ENCODE measurements at places on chromosomes 6 and 20. TPM values are rescaled to one million over a fixed set of nuclear protein-coding genes. Genes with fewer than 3 reads are reported as not detected.

DNA sequence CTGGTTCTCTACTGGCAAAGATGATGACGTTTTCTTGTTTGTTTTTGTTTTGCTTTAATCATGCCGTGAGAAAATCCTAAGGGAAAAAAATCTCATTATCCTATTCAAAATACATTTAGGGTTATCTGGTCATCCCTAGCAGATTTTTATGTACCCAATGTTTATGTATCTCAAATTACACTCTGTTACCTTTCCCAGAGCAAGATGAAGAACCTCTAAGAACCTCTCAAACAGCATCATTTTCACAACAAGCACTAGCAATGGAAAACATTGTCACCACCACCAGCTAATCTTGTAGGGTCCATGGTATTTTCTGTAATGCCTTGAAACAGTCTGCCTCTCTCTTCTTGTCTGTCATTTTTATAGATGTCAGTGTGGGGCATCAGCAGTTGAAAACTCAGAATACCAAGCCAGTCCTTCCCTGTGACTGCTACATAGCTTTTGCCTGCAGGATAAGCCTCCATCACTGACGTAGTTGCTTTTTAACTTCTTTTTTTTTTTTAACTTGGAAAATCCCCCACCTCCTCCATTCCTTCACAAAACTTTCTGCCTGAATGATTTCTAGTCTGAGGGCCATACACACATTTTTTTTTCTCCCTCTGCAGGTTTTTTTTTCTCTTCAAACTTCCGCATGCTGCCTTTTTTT lies 2.4 kb upstream of the SNAP25 start:
- no peak for DNase-seq

DNA sequence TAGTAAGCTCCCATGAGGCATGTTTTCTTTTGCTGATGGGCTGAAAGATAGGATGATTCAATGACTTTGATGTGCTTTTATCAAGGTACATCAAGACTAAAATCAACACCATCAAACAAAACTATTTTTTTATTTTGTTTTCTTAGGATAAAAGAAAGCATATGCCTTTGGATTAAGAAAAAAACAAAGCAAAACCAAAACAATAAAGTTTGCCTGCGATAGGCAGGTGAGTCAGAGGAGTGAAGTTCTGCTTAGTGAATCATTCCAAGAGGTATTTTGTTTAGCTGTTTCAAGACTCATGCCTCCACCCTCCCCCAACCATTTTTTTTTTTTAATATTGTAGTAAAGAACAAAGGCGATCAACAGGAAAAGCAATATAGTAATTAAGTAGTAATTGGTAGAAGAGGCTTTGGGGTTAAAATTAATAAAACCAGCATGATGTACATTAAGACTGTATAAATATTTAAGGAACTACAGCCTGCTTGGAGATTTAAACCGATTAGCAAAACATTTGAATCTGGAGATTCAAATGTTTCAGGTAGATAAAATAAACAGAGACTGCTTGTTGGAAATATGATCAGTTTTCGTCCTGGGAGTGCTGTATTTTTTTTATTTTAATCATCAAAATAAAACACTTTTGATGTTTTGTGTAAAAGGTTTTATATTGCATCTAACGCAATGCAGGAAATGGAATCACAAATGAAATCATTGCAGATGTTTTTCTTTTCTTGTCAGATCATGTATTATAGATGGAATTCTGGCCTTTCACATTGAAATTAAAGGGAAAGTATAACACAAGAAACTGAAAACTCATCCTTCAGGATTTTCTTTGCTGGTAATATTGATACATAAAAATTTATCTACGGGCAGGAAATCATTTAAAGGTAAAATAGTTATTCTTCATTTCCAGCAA lies 482.3 kb upstream of the MANEA start:
- DNase-seq = no peak

DNA sequence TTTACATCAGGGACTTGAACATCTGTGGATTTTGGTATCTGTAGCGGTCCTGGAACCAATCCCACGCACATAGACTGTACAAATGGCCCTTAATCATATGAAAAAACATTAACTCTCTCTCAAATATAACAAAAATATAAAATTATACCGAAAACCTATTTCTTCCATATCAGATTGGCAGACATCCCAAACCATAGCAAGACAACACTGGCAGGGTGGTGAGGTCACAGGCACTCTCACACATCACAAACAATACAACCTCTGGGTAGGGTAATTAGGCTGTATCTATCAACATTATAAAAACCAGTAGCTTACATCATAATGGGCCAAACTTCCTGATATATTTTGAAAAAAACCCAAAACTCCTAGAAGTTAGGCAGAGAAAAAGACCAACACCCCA lies 40.9 kb downstream of the OVOL2 start:
- no peak for DNase-seq

- DNase-seq = no peak
These were observed 273.3 kb upstream of the IRAK1BP1 start for GRCh38 chr6:78593898-78594667.

DNA sequence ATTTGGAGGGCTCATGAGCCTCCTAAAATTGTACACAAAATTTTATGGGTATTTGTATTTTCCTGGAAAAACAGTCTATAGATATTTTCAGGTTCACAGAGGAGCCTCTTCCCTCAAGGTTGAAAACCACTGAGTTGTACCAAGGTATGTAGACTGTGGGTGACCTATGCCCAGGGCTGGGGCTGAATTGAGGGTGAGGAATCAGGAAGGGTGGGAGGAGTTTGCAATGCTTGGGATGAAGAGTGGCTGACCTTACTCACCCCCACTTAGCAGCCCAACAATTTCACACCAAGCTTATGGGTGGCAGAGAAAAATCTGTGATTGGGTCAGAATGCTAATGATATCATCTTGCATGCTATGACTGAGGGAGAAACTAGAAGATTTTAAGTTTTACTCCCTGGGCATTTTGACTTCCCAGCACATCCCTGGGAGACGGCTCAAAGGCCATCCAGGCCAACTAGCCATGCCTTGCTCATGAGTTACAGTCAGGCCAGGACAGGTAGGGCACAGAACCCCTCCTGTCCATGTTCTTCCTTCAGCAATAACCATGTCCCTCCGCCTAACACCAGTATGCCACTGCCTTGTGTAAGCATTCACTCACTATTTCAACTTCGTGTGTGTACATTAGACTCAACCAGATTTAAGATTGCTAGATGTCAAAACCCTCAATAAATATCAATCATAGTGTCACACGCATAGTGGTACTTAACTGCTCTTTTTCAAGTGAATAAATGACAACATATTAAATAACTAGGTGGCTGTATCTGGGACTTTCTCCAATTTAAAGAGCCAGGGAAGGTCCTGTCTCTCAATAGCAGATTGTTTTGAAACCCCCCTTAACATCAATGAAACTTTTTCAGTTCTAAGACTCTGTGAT lies 16.6 kb downstream of the ADTRP start:
- no peak for DNase-seq

The GSTA3 gene
- total RNA-seq = not detected

- DNase-seq = no peak
These were observed 43.6 kb upstream of the IYD start for GRCh38 chr6:150325066-150325772.

GRCh38 chr6:14077193-14077867 lies 40.2 kb upstream of the CD83 start:
- DNase-seq = no peak

DNA sequence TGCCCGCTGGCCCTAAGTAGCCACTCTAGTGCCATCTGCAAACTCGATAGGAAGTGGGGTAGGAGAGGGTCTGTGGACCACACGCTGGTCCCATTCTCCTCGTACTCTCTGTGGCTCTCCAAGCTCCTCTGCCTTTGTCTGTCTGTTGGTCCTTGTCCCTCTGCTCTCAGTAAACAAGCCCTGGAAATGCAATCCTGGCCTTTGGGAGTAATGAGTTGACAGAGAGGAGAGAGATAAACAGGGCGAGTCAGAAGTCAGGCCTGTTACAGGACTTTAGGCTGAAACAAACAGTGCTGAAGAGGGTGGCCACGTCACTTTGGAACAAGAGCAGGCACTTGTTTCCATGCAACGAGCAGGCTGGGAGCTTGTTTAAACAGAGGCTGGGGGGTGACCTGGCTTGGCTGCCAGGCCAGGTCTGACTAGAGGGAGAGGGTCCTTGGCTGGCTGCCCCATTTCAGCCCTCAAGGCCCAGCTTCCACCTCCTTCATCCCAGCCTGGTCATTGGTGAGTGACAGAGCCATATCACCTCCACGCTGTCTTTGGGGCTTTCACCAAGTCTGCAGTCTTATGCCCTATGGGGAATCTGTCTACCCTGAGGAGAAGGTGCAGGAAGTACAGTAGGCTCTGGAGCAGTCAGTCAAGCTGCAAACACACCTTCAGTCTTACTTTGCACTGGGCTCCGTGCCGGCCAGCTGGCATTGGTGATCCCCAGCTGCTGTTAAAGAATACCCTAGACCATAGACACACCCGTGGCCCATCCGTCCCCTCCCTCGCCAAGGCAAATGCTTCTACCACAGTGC lies 22.6 kb downstream of the FOXP4 start:
- no peak for DNase-seq

DNA sequence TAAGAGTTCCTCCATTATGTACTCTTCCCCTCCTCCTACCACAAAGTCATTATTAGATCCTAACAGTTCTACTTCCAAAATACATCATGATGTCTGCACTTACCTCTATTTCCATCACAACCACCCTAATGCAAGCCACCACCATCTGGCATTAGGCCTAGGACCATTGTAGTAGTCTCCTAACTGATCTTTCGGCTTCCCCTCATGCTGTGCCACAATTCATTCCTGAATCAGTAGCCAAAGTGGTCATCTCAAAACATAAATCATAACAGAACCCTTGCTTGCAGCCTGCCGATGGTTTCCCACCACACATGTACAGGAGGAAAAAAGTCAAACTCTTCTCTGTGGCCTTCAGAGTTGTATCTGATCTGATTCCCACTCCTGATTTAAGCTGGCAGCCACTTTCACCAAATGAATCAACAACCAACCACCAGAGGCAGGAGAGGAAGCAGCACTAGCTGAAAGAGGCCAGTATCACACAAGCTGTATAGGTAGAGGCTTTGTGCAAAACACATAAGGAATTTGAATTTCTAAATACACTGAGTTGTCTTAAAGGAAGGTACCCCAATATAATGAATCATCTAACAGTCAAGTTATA lies 26.1 kb downstream of the FAM184A start:
- DNase-seq = peak; percentile 12

The POPDC3 gene
- total RNA-seq = not detected

The VIP gene
- total RNA-seq = not detected

The RAET1L gene
- total RNA-seq = not detected

The NOX3 gene
- not detected for total RNA-seq

GRCh38 chr20:48791014-48791413 lies 36.8 kb downstream of the PREX1 start:
- DNase-seq = no peak

DNA sequence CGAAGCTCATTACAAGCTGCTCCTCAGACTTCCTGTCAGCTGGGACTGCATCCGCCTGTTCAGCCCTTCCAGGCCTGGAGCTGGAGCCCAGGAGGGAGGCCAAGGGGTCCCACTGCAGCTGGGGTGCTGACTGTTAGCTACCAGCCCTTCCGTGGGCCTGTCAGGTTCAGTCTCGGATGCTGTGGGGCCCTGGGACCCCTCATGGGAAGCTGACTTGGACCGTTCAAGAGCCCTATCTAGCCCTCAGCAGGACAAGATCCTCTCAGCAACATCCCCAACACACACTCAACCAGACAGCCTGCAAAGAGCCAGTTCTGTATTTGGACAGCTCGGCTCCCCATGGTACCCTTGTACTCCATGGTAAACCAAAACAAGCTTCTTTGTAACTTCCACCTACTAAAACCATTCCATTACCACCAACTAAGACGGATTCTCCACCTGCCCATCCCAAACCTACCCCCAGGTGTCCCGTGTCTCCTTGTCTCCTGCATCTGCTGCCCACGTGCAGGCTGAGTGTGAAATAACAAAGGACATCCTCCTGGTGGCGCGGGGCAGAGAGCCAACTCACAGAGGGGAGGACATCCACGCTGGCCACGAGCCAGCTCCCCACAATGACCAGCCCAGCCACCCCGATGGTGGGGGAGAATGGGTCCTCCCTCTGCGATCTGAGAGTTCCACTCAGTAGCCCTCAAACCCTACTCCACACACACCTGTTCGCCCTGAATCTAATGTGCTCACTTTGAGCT lies 111.2 kb downstream of the TAF4 start:
- no peak for DNase-seq

- no peak for DNase-seq
These were observed 164.4 kb downstream of the TBX18 start for GRCh38 chr6:84599991-84600390.

The GSTA2 gene
- total RNA-seq = not detected

DNA sequence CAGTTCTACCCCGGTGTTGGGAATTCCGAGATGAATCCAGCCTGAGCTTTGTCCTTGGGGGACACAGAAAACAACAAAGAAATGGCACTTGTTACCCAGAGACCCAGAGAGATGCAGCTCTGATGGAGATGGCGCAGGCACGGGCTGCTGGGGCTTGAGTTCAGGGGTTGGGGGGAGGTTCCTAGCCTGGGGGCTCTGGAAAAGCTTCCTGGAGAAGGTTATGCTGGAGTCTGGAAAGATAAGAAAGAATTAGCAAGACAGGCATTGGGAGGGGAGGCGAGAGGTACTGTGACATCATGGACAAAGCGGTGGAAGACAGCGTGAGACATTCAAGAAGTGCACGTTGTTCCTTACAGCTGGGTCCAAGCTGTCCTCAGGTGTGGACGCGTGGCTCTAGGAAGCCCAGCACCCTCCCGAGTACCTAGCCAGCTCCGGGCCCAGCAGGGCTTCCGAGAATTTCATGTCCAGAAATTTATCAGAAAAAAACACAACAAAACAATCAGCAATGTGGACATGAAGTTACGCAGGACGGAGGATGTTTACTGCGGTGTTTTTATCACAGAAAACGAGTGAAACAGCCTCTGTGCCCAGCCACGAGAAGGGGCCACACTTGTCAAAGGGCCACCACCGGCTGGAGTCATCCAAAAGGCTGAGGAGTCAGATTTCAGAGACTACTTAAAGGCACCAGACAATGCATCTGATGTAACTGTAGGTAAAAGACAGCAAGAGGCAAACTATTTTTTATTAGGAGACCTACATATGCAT lies 39.5 kb downstream of the C20orf203 start:
- no peak for DNase-seq

The PARD6B gene
- 4.2 TPM for total RNA-seq

GRCh38 chr20:49426395-49426794 lies 56.1 kb downstream of the KCNB1 start:
- no peak for DNase-seq

DNA sequence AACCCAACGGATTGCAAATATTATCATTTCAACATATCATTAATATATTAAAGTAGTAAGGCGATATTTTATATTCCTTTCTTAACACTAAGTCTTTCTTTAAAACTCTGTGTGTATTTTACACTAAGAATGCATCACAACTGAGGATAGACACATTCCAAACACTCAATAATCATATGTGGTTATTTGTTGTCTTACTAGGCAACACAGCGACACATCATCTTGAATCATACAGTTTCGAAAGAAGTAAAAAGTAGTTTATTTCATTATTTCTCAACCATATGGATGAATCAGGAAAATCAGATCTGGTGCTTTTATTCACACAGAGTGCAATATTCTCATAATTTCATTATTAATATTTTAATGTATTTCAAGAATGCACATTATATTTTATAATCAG lies 662.4 kb downstream of the EPHA7 start:
- no peak for DNase-seq

- DNase-seq = no peak
These were observed 58.4 kb downstream of the DLGAP4 start for GRCh38 chr20:36364506-36364905.

The CGAS gene
- total RNA-seq = 27.9 TPM

Measured in activated CD4-positive, alpha-beta T cell treated with anti-CD3 and anti-CD28 coated beads, Interleukin-2, amount 10 ng/mL, durations not matched to agents 7 days and 5 days (primary cell).